ENCODE measurements at places on chromosomes 13 and 19.

- peak within 1 kb of the TSS; percentile 56 for H3K27ac ChIP-seq
Observed at GRCh38 chr13:30905932-30906383, at the start of gene MEDAG. TSS of gene MEDAG (plus strand) at chr13:30906271. CDS start at chr13:30906516, 245 bp downstream.

DNA sequence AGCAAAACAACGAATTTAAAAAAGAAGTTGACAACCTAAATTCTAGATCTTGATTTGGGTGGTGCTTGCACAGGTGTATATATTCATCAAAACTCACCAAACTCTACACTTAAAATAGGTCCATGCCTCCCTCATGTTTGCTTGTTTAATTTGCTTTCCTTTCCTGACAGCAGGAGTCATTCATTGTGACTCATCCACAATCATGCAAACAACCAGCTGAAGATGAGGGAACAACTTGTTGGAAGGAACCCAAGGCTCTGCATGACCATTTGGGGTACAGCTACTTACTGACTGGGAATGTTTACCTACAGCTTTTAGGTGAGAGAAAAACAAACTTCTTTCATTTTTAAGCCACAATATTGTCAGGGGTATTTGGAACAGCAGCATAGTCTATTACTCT lies 96.6 kb downstream of the RXFP2 start:
- H3K27me3 ChIP-seq, result no peaks in the 10 kb centered on the region
- no peaks in the 10 kb centered on the region for H3K4me1 ChIP-seq
- no peaks in the 10 kb centered on the region for H3K36me3 ChIP-seq
- no peak overlapping the region for H3K4me3 ChIP-seq

DNA sequence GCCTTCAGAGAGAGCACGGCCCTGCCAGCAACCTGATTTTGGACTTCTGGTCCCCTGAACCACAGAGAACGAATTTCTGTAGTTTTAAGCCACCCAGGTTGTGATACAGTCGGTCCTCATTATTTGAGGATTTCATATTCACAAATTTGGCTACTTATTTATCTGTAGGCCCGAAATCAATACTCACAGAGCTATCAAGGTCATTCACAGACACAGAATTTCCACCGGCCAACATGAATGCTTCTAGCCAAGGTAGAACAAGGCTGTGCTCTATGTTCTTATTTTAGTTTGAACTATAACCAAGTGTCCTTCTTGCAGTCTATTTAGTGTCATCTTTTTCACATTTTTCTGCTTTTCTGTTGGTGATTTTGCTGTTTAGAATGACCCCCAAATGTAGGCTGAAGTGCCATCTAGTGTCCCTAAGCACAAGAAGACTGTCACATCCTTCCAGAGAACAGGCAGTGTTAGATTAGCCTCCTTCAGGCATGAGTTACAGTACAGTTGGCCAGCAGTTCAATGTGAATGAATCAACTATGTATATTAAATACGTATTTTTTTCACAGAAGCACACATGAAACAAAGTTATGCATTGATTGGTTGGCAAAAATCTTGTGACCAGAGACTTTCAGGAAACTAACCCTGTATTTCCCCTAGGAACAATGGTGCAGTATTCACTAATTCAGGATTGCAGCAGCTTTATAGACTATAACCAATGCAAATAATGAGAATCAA lies 63.5 kb downstream of the C13orf42 start:
- DNase-seq, result no peak
- no peak overlapping the region for H3K27ac ChIP-seq
- H3K4me3 ChIP-seq, result no peak overlapping the region
- no peaks in the 10 kb centered on the region for H3K4me1 ChIP-seq
- no peaks in the 10 kb centered on the region for H3K27me3 ChIP-seq
- H3K36me3 ChIP-seq, result no peaks in the 10 kb centered on the region

GRCh38 chr13:43014162-43014561 lies 9.2 kb upstream of the DNAJC15 start:
- H3K27ac ChIP-seq, result no peak overlapping the region
- no peaks in the 10 kb centered on the region for H3K4me1 ChIP-seq
- no peaks in the 10 kb centered on the region for H3K27me3 ChIP-seq
- no peak for DNase-seq
- no peak overlapping the region for H3K4me3 ChIP-seq
- no peaks in the 10 kb centered on the region for H3K36me3 ChIP-seq

- peak overlapping the region; percentile 75 for H3K4me3 ChIP-seq
- peaks cover 53% of the 10 kb centered on the region for H3K27me3 ChIP-seq
- no peak for DNase-seq
- no peak overlapping the region for H3K27ac ChIP-seq
- peaks cover 25% of the 10 kb centered on the region for H3K36me3 ChIP-seq
Observed at GRCh38 chr13:91346850-91347201, 661 bp upstream of the MIR17HG start.

GRCh38 chr19:2234996-2235380 lies 1.1 kb downstream of the PLEKHJ1 start:
- peaks cover 27% of the 10 kb centered on the region for H3K4me1 ChIP-seq
- peak overlapping the region; percentile 88 for H3K27ac ChIP-seq
- DNase-seq, result no peak
- H3K4me3 ChIP-seq, result peak overlapping the region; percentile 96
- peaks cover 52% of the 10 kb centered on the region for H3K36me3 ChIP-seq
- H3K27me3 ChIP-seq, result no peaks in the 10 kb centered on the region

GRCh38 chr19:31908080-31908479 lies 437.3 kb upstream of the ZNF507 start:
- H3K27me3 ChIP-seq, result no peaks in the 10 kb centered on the region
- H3K27ac ChIP-seq, result no peak overlapping the region
- no peak for DNase-seq
- no peaks in the 10 kb centered on the region for H3K36me3 ChIP-seq

GRCh38 chr13:102892503-102892902 lies 46.7 kb downstream of the ERCC5 start:
- no peaks in the 10 kb centered on the region for H3K4me1 ChIP-seq
- H3K27ac ChIP-seq, result no peak overlapping the region
- no peak overlapping the region for H3K4me3 ChIP-seq
- H3K36me3 ChIP-seq, result no peaks in the 10 kb centered on the region
- no peaks in the 10 kb centered on the region for H3K27me3 ChIP-seq

- peak; percentile 54 for DNase-seq
- no peaks in the 10 kb centered on the region for H3K27me3 ChIP-seq
- no peaks in the 10 kb centered on the region for H3K36me3 ChIP-seq
- H3K4me3 ChIP-seq, result no peak overlapping the region
- H3K27ac ChIP-seq, result peak overlapping the region; percentile 59
Observed at GRCh38 chr13:109707044-109707741, 79.2 kb downstream of the IRS2 start.

GRCh38 chr19:18102916-18103542 lies 5.5 kb downstream of the MAST3 start:
- no peaks in the 10 kb centered on the region for H3K36me3 ChIP-seq
- H3K27me3 ChIP-seq, result peaks cover 6% of the 10 kb centered on the region
- H3K4me3 ChIP-seq, result no peak overlapping the region
- DNase-seq, result peak; percentile 37
- peaks cover 18% of the 10 kb centered on the region for H3K4me1 ChIP-seq

DNA sequence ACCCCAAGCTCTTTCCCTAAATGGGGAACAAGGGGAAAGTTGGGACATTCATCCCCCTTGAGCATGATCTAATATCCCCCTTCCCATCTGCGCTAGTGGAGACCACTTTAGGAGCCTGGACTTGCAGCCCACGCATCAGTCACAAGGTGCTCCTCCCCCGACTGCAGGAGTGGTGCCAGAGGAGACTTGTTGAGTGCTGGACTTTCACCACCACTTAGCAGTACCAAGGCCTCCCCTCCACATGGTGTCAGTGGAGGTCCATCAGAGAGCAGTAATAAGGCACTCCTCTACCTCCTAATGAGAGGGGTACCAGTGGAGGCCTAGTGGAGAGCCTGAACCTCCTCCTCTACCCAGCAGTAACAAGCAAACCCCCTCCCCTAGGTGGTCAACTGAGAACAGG lies 22.5 kb downstream of the CAB39L start:
- no peak overlapping the region for H3K27ac ChIP-seq
- no peaks in the 10 kb centered on the region for H3K4me1 ChIP-seq
- peak; percentile 45 for DNase-seq
- H3K4me3 ChIP-seq, result no peak overlapping the region
- H3K36me3 ChIP-seq, result no peaks in the 10 kb centered on the region

DNA sequence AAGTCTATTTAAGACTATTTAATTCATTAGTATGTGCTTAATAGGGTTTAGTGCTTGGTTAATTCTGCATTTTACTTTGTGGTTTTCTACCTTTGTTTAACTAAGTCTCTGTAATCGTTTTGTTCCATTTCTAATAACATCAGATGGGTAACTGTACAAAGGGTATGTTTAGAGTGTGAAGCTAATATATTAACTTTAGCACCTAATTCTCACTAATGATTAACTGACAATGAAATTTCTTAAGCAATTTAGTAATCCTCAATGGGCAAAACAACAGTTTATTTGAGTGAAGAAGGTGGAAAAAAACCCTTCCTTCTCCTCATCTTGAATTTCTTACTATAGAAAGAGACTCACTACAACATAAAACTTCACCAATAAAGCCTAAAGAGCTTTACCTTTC lies 448.1 kb upstream of the MIR17HG start:
- no peak for DNase-seq
- no peak overlapping the region for H3K4me3 ChIP-seq
- no peak overlapping the region for H3K27ac ChIP-seq
- H3K4me1 ChIP-seq, result no peaks in the 10 kb centered on the region
- H3K36me3 ChIP-seq, result no peaks in the 10 kb centered on the region

- no peaks in the 10 kb centered on the region for H3K27me3 ChIP-seq
- DNase-seq, result no peak
- peak within 1 kb of the TSS; percentile 94 for H3K27ac ChIP-seq
- peak within 1 kb of the TSS; percentile 67 for H3K4me3 ChIP-seq
Observed at GRCh38 chr19:48636859-48637448, at the start of gene DBP. TSS of gene DBP (minus strand) at chr19:48637379. CDS start at chr19:48636994, 385 bp downstream.

Measured in A673 (cell line).